ENCODE measurements at places on chromosomes 11 and 22.

- no peak for DNase-seq
Observed at GRCh38 chr11:11045156-11045930, 187.5 kb upstream of the ZBED5 start.

GRCh38 chr11:115672999-115673411, 168.8 kb upstream of the CADM1 start:
- DNase-seq, result no peak

DNA sequence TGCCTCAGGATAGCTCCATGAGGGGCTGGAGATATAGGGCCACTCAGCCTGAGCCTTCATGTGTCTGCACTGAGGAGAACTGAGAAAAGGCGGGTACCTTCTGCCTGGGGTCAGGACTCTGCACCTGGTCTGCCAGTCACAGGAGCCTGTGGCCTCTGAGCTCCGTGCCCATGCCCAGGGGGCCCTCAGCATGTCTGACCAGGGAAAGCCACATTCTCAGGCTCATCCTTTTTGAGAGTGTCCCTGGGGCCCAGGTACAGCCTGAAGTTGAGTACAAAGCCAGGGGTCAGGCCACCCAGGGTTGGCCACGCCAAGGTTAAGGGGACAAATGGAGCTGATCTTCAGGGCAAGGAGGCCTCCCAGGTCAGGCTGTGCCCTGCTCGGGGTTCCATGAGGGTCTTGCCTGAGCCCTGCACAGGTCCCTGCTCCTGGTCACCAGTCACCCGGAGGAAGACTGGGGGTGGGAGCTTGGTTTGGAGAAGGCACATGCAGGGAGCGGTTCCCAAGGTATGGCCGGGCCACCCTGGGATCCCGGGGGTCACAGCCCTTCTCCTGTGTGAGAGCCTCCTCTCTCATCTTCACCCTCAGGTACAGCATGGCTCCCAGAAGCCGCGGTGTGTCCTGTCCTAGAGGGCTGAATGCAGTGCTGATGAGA, 6.0 kb downstream of the DENND6B start:
- DNase-seq, result no peak

- no peak for DNase-seq
Observed at GRCh38 chr11:94595076-94595475, 27.9 kb downstream of the PIWIL4 start.

- DNase-seq, result no peak
Observed at GRCh38 chr11:60927061-60927592, 2.9 kb downstream of the TMEM132A start.

GRCh38 chr11:122664188-122664587, 8.7 kb downstream of the UBASH3B start:
- DNase-seq, result no peak

GRCh38 chr11:3226846-3227567, 5.2 kb downstream of the MRGPRE start:
- DNase-seq, result no peak

GRCh38 chr11:111520560-111520959, 6.0 kb downstream of the HOATZ start:
- DNase-seq, result no peak

DNA sequence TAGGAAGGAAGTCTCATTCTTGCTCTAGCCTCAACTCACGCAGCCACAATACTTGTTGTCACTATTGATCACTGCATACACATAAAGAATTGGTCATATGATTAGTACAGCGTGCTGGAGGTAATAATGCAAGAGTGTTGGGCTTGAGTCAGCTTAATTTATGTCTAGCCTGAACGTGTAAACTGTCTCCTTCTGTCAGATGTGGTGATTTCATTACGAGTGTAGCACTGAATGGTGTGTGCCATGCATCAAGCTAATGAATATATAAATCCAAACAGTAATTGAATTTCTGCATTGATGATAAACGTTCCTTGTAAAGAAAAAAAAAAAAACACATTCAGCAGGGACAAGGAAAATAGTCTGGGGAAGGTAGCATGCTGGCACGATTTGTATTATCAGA, 396.2 kb upstream of the RAG2 start:
- no peak for DNase-seq

DNA sequence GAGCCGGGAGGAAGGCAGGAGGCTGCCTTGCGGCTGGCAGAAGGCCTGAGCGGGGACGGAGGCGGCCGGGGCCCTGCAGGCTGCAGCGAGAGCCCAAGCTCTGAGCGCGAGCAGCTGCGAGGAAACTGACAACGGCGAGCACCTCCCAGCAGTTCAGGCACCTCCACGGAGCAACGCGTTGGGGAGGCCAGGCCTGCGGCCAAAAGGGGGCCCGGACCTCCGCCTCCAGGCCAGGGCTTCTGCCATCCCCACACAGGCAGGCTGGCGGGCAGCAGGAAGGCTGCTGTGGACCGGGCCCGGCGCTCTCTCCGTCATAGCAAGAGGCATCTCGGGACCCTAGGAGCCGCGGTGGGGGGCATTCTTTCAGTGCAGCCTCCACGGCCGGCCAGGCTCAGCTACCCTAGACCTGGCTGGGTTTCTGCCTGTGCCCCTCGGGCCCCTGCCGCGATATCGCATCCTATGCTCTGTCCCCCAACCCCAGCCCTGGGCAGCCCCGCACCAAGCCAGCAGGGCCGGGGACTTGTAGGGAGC, 22.9 kb upstream of the SLC22A12 start:
- no peak for DNase-seq

DNA sequence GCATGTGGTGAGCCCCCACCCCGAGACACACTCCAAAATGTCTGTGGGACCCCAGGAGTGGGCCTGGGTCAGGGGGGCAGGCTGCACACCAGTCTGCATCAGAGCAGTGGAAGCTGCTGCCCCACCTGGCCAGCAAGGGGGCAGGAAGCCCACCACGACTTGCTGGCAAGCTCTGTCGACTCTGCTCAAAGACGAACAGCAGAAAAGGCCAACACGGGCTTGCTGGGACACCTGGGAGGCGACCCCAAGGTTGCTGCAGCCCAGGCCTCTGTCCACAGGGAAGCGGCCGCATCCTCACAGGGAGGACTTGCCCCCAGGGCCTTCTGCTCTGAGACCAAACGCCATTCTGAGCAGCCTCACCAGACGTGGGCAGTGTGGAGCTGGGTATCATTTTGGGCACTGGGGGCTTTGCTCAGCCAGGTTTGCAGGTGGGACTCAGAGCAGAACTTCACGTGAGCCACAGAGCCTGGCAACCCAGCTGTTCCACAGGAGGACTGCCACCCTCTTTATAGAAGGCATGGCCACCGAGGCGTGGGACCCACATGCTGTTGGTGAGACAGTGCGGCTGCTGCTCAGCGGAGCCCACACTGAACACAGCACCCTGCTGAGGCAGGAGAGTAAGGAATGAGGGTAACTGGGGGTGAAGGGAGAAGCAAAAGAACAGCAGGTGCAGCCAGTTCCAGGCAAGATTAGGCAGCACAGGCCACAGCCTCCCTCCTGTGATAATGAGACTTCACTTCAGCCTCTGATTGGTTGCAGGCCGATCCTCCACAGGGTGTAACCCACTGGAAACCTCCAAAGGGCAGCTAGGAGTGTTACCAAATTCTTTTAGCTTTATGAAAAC, 11.0 kb downstream of the IL17REL start:
- no peak for DNase-seq

DNA sequence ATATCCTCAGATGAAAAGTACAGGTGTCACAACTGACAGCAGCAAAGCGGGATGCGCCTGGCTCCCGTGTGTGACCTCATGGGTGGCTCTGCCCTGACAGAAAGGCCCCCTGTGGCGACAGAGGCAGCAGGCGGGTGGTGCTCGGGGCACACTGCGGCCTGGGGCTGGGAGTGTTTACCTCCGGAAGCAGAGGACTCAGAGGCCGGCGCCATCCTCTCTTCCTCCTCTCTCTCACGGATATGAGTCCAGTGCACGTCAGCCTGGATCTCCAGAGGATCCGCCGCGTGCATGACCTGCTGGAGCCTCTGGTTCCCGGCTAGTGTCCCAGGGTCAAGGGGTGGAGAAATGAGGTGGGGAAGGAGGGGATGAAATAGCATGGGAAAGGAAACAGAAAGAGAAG, 53.2 kb upstream of the BID start:
- no peak for DNase-seq
